ENCODE measurements at places on chromosomes 16 and 17. TPM values are rescaled to one million over a fixed set of nuclear protein-coding genes. Genes with fewer than 3 reads are reported as not detected.

The RPGRIP1L gene
- total RNA-seq: 2.2 TPM

DNA sequence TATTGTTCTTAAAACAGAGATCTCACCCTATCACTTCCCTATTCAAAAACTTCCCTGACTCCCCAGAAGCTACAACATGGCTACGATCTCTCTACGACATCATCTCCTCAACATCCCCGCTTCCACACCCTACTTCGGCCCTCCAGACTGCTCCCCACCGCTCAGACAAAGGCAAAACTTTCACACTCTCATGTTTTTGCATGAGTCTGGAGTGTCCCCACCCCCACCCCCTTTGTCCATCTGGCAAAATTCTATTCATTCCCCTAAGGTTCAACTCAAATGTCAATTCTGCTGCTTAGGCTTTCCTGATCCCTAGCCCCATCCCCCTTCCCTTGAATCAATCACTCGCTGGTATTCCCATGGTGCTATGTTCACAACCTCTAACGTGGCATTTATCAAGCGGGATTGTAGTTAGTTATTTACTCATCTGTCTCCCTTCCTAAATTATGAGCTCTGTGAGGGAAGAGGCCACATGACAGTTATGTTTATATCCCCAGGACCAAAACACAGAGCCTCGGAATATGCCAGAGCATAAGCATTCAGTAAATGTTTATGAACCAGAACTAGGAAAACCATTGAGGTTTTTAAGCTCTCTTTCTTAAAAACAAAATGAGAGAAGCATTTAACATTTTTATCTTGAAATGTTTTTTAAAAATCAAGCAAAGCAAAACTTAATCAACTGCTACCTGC is 55.9 kb downstream of the STX8 start:
- DNase-seq: no peak

DNA sequence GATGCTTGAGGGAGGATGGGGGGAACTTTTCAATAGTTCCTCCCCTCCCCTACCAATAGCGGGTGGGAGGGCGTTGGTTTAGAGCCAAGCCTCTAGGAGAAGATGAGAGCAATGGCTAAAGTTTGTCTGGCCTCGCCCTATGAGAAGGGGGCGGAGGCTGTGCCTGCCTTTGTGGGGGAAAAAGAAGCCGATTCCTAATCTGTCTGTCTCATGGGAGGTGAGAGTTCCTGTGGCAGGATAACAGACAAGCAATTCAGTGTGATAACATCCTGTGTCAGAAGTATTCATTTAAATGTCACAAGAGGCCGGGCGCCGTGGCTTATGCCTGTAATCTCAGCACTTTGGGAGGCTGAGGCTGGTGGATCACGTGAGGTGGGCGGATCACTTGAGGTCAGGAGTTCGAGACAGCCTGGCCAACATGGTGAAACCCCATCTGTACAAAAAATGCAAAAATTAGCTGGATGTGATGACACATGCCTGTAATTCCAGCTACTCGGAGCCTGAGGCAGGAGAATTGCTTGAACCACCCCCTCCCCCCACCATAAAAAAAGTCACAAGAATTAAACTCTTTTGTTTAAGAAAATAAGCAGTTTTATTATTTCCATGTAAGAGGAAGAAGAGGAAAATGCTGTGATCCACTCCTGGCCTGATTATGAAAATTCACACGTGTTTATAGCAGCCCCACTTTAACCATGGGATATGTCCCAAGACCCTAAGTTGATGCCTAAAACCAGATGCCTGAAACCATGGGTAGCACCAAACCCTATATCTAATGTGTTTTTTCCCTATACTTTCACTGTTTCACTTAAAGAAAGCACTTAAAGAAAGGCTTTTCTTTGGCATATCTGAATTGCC is 1.7 kb downstream of the SLFN5 start:
- DNase-seq: peak; percentile 74

The TLCD3A gene
- 3.2 TPM for total RNA-seq

- no peak for DNase-seq
Observed at GRCh38 chr16:5509336-5509735, 411.7 kb upstream of the EEF2KMT start.

DNA sequence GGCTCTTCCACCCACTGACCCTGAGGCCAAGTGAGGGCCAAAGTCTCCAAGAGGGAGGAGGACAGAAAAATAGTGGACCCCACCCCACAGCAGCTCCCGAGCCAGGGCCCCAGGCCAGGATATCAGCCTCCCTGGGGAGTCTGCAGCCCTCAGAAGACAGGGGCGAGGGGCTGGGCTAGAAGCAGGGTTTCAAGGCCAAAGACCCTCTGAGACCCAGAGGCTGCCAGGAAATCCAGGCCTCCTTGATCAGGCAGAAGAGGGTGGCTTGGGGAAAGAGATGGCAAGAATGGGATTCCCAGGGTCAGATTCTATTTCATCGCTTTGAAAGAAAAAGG is 156.1 kb downstream of the ZNF423 start:
- DNase-seq: no peak

Data from CD8-positive, alpha-beta T cell (primary cell).